ENCODE measurements at places on chromosomes 2 and 18.

DNA sequence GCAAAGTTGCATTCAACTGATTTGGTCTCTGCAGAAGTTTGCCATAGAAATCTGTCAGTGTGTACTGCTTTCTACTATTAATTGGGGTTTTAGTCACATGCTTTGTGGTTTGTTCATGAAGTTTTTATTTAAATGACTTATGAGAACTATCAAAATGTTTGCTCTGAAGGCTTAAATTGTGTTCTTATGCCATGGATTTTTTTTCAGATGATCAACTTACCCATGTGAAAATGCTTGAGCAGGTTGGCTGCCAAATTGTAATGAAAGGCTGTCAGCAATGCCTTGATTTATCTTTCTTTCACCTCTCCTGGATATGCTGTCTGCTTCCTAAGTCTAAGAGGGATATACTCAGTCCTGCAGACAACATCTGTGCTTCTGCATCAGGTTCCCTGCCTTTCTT lies 50.7 kb downstream of the FMNL2 start:
- no peak for DNase-seq

DNA sequence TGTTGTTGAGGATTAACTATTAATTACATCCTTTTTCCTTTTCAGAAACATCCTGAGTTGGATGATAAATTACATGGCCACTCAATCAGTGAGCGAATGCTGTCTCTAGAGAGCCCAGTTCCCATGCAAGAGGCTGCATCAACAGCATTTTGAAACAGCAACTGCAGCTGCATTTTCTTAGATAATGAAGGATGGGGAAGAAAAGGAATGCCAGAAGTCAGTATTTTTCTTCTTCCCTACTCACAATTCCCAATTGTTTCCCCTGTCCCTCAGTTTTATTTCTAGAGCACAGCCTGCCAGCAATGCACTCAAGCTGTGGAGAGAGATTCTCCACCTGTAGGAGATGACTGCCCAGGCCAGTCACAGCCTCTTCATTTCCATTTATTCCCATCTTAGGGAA lies 6.9 kb downstream of the SCN7A start:
- DNase-seq = no peak

DNA sequence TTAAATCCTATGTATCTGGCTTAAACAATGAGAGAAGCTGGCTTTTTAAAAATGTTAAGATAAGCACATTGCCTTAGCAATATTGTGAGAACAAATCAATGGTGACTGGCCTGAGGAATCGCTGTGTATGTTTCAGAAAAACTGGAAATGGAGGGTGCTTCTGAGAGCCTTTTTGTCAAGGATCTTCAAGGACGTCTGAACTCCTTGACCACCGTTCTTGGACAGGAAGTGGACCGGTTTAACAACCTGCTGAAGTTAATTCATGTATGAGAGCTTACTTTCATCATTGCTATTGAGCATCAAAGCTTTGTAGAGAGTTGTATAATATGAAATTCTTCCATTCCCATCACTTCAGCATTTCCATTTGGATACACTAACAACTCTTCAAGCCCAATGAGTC lies 72.6 kb downstream of the TRABD2A start:
- no peak for DNase-seq

DNA sequence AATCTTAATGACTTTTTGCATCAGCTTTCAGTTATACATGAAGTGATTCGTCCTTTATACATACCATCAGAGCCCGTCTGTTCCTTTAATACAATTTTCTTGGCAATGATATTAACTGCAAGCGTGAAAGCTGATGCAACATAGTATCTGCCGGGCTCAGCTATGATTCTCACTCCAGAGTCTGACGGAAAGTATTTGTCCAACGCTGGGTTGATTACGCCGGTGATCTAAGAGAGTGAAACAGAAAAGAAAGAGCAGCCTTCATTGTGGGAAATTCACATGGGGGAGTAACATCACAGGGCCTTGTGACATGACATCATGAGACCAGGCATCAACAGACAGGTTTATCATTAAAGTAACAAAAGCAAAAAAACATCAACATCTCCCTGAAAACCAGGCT lies 6.2 kb downstream of the ODC1 start:
- no peak for DNase-seq

DNA sequence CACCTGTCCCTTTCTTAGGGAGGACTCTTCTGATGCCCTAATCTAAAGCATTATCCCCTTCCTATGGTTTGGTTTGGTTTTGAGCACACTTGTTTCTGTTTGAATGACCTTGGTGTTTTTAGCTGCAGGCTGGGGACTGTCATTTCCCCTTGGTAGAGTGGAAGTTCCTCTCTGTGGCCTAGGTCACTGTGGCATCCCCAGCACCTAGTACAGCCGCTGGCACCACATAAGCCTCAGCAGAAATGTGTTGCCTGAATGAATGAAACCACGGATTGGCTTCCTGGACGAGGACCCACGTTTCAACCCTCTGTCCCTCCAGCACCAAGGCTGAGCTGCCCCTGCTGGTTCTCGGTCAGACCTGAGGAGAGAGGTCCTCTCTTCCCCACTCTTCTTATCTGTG lies 159.9 kb downstream of the CTIF start:
- no peak for DNase-seq

- DNase-seq = no peak
Measured at GRCh38 chr2:166404831-166405568, 29.3 kb upstream of the SCN9A start.

DNA sequence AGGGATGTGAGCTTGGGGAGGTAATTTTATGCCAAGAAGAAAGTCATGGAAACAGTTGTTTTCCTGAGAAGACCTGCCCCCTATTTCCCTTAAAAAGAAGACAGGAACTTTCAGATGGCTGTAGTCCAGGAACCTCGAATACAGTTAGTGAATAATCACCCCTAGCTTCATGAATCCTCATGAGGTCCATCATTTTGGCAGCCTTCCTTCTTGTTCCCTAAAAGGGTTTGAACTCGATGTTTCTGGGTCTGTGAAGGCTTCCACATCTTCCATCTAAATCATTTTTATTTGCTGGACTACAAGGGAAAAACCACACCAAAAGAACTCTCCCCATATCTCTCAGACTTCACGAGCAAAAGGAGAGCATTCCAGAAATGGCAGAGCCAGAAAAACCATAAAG lies 290.8 kb downstream of the SLC4A3 start:
- no peak for DNase-seq

DNA sequence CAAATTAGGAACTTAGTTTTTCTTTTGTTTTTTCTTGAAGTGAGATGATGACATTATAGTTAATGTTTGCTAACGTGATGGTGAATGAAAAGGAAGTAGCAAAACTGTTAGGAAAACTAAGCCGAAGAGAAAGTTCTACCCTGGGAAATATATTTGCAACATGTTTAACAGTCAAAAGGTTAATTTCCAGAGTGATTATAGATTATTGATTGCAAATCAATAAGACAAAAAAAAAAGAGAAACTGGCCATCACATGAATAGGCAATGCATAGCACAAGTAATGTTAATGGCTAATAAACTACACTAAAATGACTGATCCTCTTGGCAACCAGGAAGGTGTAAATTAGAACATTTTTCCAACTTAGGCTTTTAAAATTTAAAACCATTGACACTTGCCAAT lies 26.0 kb upstream of the AMMECR1L start:
- no peak for DNase-seq

All from stimulated activated CD4-positive, alpha-beta T cell treated with anti-CD3 and anti-CD28 coated beads, TNF-alpha, amount 100 ng/mL, for 24 hours (primary cell).